Activated CD8-positive, alpha-beta memory T cell treated with anti-CD3 and anti-CD28 coated beads for 48 hours (primary cell): ENCODE measurements at places on chromosomes 1 and 21.
A peak's percentile ranks its signal among the peaks of the same experiment; 100 is the strongest.

- DNase-seq: no peak
Observed at GRCh38 chr1:182338806-182339370, 52.7 kb downstream of the GLUL start.

DNA sequence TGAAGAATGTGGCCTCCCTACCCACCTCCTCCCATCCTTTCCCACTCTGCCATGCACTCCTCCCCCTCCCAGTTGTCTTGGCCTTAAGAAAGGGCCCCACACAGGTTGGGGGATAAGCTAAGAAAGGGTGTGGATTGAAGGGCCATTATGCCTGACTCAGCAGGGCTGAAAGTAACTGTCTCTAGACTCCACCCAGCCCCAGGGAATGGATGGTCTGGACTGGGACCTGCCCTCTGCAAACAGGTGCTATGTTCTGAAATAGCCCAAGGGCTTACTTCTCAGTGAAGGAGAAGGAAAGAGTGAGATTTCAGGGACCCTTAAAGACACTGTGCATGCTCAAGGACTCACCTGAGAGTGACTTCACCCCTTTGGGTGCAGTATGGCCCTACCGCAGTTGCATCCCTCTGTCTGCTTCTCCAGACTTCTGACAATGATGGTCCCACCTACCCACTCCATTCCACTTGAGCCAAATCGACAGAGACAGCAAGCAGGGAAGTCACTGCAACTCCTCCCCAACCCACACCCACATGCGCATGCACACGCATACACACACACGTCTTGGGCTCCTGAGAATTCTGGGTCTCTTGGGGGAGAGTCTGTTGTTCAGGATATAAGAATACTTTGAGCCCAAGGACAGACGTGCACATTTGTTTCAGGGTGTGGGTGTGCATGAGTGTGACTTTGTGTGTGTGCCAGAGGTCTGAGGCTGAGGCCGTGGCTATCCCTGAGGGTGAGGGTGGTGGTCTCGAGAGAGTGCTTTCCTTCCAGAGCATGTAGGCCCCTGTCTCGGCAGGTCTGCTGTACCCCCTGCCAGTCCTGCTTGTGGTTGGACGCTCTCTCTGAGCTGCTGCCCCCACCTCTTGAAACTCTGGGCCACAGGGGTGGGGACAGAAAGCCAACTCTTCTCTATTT, 231.9 kb downstream of the PTPRU start:
- DNase-seq: no peak

- no peak for DNase-seq
Observed at GRCh38 chr1:202143768-202144401, 652 bp downstream of the ARL8A start.

GRCh38 chr1:2236695-2237677, 8.9 kb downstream of the SKI start:
- no peak for DNase-seq

DNA sequence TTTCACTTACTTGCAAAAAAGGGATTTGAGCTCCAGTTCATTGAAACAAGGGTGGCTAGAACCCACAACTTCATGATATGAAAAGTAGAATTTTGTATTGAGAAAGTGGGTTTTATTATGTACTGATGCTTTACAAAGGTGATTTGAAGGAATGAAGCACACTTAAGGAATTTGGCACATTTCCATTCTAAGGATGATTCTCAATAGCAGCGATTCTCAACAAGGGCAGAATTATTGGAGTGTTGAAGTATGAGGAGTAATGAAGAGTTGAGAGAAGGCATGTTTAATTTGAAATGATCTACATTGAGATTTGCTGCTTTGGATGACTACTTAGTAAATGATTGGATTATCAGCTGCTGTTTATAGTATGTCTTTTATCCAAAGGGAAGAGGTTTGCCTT, 54.7 kb downstream of the FNBP1L start:
- DNase-seq: no peak

GRCh38 chr1:109901524-109902145, 9.0 kb upstream of the CSF1 start:
- no peak for DNase-seq

DNA sequence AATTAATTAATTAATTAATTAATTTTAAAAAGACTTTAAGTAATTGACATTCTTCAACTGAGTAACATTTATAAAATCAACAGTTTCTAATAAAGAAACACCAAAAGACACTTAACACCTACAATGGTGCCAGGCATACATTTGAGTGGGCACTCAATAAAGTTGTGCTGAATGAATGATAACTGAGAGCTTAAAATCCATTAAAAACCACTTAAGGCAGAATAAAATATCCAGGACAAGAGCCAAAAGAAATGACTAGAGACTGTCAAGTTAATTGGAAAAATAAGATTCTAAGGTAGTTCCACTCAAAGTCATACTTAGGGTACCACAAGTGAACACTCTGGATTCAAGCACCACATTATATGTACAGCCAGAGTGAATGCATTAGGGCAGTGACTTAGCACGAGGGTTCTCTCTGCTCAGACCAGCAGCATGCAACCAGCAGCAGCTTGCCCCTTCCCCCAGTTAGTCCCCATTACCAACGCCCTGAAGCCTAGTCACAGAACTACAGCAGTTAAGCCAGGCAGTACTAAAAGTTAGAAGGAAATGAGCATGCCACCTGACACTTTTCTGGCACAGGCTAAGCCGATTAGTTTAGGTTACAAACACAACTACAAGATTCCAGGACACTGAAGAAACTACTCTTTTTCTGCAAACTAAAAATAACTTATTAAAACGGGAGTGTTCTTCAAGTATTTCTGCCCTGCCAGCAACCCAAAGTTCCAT, 46.5 kb downstream of the LUZP1 start:
- no peak for DNase-seq

- DNase-seq: no peak
Observed at GRCh38 chr21:44006017-44006619, 6.0 kb upstream of the TRAPPC10 start.

GRCh38 chr1:89754518-89754917, 66.3 kb upstream of the LRRC8D start:
- DNase-seq: no peak

- DNase-seq: no peak
Observed at GRCh38 chr1:17239420-17239819, 9.5 kb upstream of the PADI3 start.

GRCh38 chr1:20634594-20635084, 1.4 kb downstream of the PINK1 start:
- no peak for DNase-seq

DNA sequence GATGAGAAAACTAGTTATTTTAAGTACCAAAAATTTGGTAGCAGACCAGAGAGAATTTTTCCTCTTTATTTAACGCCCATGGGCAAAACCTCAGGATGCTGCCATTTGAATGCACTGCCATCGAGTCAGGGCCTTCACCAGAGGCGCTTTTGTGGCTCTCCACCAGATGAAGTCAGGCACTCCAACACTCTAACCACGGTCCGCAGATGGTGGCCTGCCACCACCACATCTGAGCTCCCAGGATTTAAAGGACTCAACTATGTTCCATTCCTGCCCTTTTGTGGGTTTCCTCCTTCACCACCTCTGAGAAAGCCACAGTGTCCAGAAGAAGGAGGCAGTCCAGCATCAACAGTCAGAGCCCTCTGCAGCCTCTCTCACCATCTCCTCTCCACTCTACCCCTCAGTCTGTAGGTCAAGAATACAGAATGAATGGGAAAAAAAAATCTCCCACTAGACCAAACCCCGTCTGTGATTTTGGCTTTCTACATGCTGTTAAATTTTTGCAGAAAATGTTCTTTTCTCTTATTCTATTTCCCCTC, 647.4 kb downstream of the USP25 start:
- no peak for DNase-seq

GRCh38 chr1:14820295-14821085, 222.0 kb downstream of the KAZN start:
- DNase-seq: no peak

GRCh38 chr1:21184276-21184675, 7.6 kb upstream of the EIF4G3 start:
- no peak for DNase-seq

DNA sequence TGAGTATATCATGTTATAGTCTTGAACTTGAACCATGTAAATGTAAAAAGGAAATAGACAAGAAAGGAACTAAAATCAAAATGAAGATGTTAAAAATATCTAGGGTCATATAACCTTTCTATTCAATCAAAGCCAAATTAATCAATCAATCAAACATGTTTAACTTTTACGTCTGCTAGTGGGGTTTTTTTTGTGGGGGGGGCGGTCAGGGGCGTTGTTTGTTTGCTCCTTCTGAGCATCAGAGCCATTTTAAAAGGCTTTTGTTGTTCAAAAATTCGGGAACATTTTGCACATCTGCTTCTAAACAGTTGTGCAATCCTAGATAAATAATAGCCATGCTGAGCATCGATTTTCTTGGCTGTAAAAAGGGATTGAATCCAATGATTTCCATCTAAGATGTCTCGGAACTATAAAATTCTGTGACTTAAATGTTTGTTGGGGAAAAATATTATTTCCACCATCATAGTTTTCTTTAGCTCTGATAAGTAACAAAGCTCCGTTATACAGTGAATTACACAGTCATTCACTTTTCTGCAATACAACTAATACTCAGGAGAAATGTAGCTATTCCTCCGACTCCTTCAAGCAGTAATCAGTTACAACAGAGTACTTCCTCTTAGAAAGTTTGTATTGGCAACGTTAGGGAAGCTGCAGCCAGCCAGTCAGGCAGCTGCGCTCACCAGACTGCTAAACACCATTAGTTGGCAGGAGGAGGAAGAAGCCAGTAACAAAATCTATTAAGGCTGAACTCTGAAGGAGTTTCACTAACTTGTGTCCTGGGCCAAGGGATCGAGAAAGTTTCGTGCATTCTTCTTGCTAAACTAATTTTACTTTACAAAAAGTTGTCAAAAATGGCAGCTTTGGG, 2.2 kb downstream of the SPATA6 start:
- no peak for DNase-seq

DNA sequence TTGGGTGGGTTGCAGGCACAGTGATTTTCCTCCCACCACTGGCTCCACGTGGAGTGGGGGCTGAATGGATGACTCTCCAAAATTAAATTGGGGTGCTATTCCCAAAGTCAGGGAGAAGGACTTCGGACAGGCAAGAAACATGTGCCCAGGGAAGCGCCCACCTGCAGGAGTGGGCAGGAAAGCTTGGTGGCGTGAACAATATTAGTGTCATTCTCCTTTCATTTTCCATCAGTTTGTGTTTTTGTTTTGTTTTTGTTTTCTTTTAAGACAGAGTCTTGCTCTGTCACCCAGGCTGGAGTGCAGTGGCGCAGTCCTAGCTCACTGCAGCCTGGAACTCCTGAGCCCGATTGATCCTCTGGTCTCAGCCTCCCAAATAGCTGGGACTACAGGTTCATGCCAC, 30.1 kb downstream of the TOMM20 start:
- DNase-seq: no peak

- DNase-seq: no peak
Observed at GRCh38 chr1:155003227-155003765, 694 bp downstream of the ZBTB7B start.

DNA sequence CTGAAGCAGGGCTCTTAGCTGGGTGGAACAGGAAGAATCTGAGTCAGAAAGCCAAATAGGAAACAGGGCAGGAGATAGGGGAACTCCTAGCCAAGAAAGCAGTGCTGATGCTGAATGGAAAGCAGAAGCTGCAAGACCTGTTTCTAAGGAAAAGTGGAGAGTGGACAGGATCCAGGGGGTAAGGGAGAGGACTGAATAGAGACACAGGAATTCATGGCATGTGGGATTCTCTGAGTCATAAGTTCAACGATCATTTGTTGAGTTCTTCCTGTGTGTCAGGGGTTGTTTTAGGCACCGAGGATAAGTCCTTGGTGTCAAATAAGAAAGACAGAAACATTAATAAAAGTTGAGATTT, 153.8 kb upstream of the FGGY start:
- DNase-seq: no peak

- no peak for DNase-seq
Observed at GRCh38 chr1:89990976-89991831, 3.7 kb upstream of the ZNF326 start.

DNA sequence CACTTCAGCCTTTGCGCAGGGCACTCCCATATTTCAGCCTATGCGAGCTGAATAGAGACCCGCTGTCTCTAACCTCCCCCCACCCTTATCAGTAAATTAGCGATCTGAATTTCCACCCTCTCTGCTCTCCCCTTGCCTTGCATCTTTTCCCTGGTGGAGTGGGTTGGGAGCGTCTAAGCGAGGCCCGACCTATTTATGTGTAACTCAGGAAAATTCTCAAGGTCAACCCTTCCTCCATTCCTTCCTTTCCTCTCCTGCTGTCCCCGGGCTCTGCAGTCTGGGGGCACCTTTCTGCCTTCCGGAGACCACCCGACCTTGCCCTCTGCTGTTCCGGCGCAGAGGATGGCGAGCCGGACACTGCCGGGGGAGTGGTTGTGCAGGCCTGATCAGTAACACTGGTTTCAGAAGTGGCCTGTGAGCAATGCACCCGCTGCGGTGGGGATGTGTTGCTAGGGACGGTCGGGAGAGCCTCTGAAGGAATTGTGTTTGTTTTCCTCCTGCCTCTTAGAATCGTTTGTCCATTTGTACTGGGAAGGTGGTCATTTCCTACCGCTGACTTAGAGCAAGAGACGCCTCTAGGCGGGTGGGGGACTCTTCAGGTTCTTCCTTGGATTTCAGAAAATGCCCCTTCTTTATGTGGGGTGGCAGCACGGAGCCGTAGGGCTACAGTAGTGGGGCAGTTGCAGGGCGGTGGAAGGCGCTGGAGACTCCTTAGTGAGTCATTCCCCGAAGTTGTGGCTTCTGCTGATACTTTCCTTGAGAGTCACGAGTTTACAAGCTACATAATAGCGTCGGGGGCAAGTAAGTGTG, 513 bp downstream of the MGST3 start:
- peak; percentile 26 for DNase-seq

- no peak for DNase-seq
Observed at GRCh38 chr1:153881751-153882150, 41.0 kb downstream of the GATAD2B start.
